SHP77 treated with DMSO at 0.1 percent for 48 hours (cell line): ENCODE measurements at places on chromosomes 1 and 21.

DNA sequence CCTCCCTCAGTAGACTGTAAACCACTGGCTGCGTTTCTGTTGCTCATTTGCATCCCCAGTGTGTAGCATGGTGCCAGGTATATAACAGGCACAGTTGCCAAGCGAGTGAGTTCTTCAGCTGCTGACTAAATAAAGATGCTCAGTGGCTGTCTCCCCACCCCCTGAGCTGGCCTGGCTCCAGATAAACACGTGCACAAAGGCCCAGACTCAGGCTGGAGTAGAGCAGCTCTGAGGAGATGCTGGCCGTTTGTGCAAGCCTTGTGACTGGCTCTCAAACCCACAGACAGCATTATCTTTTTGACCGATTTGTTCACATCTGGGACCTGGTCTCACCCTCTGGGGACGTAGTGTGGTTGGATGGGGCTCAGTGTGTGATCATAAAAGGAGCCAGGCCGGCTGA, 7.1 kb downstream of the CHRNB2 start:
- peak; percentile 26 for DNase-seq

DNA sequence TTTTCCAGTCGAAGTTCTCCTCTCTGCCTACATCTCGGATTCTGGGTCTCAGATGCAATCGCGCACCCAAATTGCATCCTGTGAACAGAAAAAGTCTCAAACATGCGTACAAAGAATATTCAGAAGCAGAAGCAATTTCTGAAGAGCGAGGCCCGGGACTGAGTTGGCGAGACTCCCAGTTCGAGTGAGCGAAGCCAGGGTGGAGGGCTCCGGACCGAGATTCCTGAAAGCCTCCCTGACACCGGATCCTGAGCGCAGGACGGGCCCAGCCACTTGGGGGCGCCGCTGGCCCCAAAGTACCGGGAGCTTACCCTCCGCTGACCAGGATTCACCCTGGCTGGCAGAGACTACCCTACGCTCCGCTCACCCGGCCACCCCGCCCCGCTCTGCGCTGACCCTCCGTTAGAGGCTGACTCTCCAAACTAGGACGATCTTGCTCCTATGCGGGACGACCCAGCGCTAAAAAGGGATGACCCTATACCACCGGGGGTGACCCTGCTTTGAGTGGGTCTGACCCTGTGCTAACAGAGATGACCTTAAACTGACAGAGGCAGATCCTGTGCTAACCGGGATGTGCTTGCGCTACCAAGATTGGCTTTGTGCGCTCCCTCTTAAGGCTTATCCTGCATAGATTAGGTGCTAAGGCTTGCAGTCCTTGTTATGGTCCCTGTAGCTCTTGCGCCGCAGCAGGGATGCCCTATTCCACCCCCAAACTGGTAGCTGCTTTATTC, 12.1 kb downstream of the FOXD2 start:
- no peak for DNase-seq

DNA sequence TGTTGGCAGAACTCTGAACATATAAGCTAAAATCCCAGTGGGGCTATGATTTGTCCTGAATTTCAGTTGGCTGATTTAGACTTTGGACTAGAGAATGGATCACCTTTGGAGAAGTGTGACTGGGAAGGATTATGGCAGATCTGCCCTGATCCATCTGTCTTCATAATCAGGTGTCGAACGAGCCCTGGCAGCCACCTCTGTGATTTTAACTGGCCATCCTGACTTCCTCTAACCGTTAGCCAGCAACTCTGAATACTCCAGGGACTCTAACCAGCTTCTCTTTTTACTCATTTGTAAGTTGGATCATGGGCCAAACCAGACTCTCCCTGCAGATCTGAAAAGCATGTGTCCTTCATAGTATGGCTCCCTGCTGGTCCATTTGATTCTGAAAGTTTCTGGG, 32.0 kb downstream of the ACTN2 start:
- DNase-seq: no peak

- no peak for DNase-seq
These were observed 28.1 kb upstream of the RGS1 start for GRCh38 chr1:192547501-192547900.

GRCh38 chr1:243543501-243543900, 287.7 kb downstream of the SDCCAG8 start:
- no peak for DNase-seq

DNA sequence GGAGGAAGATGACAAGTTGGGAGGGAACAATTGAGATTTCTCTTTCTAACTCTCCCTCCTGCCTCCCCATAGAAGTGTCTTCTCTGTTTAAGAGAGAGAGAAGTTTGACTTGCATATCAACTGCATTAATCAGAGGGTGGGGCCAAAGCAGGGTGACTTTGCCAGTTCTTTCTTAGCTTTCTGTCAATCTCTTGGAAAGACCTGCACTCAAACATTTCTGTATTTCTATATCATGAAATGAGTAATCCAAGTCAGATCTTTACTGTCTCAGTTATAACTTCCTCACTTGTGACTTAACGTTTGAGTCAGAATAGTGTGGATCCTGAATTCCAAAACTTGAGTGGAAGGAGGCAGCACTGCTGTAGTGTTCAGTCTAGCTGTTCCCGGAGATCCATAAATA, 180.8 kb upstream of the KCNK2 start:
- no peak for DNase-seq

- DNase-seq: no peak
These were observed 21.0 kb downstream of the S100A10 start for GRCh38 chr1:151972542-151973248.

DNA sequence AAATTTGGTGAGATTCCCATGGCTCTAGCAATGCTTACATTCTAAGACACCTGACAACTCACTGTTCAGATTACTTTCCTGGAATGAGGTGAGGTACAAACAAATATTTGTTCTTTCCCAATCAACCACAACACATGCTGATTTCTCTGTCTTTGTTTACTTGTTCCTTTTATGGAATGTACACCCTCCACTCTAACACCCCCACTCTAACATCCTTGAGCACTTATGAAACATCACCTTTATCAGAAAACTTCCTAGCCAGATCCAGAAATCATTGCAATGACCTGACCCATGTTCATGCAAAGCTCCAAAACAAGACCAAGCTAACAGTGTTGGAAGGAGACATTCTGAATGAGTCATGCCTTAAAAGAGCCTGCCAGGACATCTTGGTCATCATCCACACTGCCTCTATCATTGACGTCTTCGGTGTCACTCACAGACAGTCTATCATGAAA, 35.5 kb downstream of the HSD3B1 start:
- no peak for DNase-seq

- no peak for DNase-seq
These were observed 187.2 kb upstream of the PTGFR start for GRCh38 chr1:78303620-78304019.

GRCh38 chr1:31181515-31182343, 58.0 kb downstream of the NKAIN1 start:
- DNase-seq: peak; percentile 13

- DNase-seq: no peak
These were observed 173.7 kb upstream of the FGGY start for GRCh38 chr1:59123081-59123681.

- no peak for DNase-seq
These were observed 3.5 kb upstream of the PIGV start for GRCh38 chr1:26784023-26784871.

DNA sequence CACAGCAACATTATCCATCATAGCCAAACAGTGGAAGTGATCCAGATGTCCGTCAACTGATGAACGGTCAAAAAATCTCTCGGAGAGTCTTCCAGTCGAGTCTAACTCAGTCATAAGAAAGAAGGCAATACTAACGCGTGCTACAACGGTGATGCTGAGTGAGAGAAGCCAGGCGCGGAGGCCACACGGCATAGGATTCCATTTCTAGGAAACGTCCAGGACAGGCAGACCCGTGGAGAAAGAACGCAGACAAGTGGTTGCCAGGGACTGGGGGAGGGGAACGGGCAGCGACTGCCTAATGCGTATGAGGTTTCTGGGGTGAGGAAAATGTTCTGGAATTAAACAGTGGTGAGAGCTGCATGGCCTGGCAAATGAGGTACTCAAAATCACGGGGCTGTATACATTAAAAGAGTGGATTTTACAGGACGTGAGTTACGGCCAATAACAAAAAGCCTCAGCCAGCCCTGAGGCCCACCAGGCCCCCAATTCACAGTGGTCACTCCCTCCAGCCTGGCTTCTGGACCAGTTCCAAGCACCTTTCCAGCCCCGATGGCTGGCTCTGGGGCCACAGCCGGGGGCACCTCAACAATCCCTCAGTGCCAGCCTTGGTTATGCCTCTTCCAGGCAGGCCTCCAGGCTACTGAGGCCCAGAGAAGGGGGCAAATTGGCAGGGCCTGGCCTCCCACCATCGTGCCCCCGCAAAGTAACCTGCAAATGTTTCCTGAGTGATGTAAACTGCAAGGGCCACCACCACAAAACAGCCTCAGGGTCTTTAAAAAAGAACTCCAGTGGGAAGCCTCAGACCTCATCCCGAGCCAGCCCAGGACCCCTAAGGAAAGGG, 3.4 kb downstream of the WNT9A start:
- DNase-seq: no peak

DNA sequence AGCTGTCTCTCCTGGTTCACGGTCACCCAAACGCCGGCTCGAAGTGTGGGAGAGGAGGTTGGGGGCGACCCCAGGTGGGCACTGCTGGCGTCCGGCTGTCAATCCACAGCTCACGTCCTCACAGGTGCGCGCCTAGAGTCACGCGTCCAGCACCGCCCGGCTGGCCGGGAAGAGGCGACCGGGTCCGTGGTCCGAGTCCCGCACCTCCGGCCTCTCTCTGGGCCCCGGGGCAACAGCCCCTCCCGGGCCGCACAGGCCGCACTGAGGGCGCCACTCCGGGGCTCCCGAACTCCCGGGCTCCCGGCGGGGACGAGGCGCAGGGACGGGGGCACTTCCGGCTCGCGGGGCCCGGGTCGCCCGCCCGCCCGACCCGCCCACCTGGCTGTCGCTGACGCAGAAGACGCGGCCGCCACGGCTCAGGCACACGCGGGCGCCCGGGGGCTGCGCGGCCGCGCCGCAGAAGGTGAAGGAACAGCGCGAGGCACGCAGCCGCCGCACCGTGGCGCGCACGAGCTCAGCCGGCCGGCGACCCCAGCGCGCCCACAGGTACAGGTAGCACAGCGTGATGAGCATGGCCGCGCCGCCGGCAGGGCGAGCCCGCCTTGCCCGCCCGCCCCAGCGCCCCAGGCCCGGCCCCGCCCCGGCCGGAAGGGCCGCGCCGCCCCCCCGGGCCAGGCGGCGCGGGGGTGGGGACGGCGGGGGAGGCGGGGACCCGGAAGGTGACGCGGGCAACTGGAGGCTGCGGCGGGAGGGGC, at the start of gene HLCS:
HLCS (minus strand) TSS at position 604 of the 755 bp plus-strand sequence; CDS start at position 573, 31 bp downstream.
- DNase-seq: peak; percentile 14
